ENCODE measurements at places on chromosomes 7 and 10.

- no peak for DNase-seq
Measured at GRCh38 chr7:132182992-132183391, 393.3 kb downstream of the PLXNA4 start.

GRCh38 chr7:73716318-73716890, 3.1 kb downstream of the STX1A start:
- DNase-seq = no peak

- no peak for DNase-seq
Measured at GRCh38 chr7:66297579-66297978, 92.4 kb downstream of the TPST1 start.

- no peak for DNase-seq
Measured at GRCh38 chr10:29925771-29926692, 133.4 kb downstream of the JCAD start.

DNA sequence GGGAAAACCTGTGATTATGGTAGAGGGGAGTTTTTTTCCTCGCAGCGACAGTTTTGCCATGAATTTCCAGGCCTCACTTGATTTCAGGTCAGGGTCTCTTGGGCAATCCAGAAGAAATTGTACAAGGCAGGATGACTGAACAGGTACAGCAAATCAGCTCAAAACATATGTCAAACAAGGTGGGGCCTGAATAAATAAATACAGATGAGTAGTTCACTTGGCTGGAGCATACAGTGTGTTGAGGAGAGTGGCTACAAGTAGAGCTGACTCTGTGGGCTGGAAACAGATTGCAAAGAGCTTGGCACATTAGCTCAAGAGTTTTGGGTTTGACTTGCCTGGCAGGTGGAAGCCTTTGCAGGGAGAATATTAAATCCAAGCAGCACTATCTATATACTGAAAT, 15.0 kb downstream of the GIMAP8 start:
- DNase-seq = no peak

- DNase-seq = no peak
Measured at GRCh38 chr10:78920011-78920410, 148.8 kb upstream of the ZMIZ1 start.

DNA sequence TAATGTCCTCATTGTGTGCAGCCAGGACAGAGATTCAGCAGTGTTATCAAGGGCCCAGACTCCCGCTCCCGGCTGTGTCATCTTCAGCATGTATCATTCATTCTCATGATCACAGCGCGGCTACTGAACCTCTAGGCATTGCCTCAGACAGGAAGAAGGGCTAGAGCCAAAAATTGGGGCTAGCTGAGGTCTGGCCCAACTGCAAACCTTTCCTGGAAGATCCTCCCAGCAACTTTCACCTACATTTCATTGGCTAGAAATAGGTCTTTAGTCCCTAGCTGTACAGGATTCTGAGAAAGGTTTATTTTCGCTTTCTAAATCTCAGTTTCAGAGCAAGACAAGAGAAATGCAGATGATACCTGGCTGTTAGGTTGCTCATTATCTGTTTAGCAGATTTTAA, 81.9 kb downstream of the CREM start:
- peak; percentile 30 for DNase-seq

DNA sequence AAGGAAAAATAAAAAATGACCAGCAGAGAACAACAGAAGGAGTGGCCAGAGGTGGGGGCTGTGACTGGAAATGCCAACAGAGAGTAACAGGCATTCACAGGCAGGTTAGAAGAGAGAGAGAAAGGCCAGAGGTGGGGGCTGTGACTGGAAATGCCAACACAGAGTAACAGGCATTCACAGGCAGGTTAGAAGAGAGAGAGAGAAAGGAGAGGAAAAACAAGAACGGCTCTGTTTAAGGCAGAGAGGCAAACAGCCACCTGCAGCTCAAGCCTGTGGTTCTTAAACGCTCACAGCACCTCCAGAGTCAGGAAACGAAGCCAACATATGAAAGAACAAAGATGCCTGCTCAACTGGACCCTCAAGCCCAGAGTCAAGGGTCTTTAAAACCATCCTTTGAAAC, 39.5 kb upstream of the DGKI start:
- no peak for DNase-seq

DNA sequence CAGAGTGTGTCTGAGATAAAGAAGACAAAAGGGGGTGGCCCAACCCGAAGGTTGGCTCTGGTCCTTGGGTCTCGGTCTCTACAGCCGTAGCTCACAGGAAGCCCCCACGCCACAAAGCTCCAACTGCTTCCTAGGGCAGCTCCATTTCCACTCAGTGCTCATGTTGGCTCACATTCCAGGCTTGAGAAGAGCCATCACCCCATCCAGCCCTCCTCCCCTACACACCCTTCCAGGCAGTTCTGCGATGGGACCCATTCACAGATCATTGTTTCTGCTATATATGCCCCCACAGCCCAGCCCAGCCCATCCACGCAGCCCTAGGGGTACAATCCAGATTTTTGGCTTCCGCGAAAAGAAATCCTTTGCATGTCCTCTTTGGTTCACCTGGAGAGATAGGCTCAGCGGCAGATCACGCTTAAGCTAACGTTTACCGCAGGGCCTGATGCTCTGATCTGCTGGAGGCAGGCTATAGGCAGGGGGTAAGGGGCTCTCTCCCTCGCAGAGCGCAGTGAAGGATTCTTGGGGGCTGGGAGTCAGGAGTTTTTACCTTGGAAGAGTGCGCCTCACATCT, 6.2 kb upstream of the HOXA11 start:
- no peak for DNase-seq

DNA sequence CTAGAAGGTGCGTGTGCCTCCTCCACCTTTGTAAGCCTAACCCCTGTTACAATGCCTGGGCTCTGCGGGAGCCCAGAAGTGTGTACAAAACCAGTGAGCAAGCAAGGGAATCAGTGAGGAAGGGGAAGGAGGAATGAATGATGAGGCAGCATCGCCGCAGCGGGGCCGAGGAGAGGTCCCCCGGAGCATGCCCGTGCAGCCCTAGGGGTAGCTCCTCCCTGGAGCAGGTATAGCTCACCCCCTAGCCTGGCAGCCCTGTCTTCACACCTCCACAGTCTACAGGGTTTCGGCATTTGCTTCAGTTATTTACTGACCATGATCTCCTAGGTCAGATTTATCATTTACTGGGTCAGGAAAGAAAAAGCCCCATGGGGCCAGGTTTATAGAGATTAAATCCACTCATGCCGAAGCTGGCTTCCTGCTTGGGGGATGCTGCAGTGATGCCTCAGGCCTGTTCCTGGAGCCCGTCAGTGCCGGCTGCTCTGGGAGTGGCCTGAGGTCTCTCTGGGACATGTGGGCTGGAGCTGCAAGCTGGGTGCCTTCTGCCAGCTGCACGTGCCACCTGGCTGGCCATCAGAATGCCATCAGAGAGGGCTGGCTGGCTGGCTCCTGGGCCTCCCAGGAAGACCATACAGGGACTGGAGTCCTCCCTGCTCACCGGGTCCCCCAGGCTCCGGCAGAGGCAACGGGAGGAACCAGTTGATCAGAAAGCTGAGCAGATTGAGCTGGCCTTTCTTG, 138.9 kb downstream of the GRK5 start:
- no peak for DNase-seq

DNA sequence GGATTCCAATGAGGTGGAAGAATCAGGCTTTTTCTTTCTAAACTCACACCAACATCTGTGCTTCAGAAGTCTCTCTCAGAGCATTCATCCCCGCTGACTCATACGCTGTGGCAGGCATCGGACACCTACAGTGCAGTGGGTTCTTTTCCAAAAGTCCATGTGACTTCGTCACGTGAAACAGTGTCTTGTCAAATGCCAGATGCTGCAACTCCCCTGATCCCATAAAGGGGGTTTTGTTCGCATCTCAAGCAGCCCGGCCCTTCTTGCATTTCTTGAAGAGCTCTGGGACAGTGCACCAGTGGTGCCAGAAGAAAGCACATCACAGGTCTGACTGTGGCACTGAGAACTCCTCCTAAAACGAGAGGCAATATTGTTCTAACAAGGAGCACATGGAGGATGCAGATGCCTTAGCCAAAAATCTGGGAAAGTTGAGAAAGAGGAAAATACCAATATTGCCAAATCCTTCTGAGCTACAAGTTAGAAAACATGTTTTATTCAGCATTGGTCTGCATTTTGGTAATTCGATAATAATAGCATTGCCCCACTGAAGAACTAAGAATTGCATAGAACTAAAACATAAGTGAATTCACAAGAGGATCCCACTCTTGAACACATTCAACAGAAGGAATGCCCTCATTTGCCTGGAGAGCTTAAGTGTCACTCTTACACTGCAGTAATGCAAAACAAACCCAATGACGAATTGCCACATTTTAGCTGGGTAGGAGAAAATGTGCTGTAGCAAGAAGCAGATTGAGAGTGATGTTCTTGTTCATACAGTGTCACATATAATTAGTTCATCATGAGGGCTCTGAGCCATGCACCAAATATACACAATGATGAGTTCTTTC, 204.4 kb downstream of the CXCL12 start:
- no peak for DNase-seq

DNA sequence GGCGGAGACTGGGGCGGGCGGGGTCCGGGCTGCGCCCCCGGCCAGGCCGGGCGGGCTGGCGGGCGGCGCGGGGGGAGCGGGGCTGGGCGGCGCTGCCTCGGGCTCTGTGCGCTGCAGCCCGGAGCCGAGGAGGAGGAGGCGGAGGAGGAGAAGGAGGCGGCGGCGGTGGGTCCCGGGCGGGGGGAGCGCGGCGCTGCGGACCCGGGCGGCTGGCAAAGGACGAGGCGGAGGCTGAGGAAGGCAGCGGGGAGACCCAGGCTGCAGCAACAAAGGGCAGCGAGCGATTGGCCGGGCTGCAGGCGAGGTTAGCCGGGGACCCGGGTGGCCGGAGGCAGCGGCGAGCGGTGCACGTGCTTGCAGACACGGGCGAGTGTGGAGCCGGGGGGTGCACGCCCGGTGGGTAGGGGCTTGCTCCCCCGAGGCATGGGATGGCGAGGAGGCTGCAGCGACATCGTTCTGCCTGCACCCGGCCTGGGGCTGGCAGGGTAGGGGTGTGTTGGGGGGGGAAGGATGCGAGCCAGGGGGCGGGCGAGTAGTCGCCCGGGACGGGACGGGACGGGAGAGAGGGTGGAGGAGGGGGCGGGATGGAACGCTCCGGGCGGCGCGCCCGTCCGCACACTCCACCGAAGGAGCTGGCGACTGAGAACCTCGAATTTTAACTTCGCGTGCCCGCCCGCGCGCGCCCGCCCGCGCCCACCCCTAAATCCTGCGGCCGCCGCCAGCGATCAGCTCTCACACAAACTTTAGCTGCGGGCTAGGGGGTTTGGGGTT, 844 bp upstream of the KAT6B start:
- peak; percentile 59 for DNase-seq

DNA sequence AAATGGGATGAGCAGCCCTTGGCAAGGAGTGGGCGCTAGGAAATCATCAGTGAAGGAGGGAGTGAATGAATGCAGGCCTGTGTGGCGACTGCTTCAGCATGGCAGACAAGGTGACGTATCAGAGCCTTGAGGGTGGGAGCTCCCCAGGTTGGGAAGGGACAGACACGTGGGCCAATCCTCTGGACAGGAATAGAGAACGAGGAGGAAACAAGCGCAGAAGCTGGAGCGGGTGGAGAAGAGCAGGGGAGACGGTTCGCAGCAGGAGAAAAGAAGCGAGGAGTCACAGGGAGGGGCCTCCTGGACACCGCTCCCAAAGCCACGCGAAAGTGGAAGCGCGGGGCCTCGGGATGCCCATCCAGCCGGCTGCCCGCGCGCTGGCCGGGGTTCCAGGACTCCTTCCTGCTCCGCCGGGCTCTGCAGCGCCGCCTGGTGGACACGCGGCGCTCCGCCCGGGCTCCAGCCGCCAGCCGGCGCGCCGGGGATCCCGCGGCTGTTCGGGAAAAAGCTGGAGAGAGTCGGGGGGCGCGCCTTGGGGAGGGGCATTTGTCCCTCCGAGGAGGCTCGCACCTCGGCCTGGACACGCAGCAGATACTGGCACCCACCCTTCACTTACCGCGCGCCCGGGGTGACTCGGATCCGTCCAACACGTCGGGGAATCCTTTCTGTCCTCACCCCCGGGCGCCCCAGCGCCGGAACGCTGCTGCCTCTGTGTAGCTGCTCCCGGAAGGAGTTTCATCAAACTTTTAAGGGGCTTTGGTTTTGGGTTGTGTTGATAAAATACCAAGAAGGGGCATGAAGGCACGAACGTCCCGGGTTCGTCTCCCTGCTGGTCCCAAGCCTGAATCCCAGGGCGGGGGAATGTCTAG, 6.3 kb downstream of the ZNF503 start:
- DNase-seq = no peak

GRCh38 chr7:128906766-128907559, 3.5 kb downstream of the KCP start:
- no peak for DNase-seq

GRCh38 chr7:127847641-127848040, 183.6 kb downstream of the LRRC4 start:
- no peak for DNase-seq

DNA sequence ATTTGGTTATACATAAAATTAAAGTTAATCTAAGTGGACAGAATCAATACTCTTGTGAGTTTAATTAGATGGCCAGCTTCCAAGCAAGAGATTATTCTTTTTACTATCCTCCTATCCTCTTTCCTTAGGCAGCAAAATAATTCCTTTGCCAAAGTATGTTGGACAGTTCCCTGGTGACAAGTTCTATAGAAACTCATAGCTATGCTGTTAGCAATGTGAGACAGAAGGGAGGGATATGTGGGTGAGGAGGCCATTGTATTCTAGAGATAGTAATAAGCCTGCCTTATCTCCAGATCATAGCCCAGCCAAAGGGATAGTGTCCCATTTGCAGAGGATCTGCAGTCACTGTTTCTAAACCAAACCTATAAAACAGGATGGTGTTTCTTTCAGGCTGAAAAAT, 181.6 kb upstream of the HDAC9 start:
- no peak for DNase-seq

DNA sequence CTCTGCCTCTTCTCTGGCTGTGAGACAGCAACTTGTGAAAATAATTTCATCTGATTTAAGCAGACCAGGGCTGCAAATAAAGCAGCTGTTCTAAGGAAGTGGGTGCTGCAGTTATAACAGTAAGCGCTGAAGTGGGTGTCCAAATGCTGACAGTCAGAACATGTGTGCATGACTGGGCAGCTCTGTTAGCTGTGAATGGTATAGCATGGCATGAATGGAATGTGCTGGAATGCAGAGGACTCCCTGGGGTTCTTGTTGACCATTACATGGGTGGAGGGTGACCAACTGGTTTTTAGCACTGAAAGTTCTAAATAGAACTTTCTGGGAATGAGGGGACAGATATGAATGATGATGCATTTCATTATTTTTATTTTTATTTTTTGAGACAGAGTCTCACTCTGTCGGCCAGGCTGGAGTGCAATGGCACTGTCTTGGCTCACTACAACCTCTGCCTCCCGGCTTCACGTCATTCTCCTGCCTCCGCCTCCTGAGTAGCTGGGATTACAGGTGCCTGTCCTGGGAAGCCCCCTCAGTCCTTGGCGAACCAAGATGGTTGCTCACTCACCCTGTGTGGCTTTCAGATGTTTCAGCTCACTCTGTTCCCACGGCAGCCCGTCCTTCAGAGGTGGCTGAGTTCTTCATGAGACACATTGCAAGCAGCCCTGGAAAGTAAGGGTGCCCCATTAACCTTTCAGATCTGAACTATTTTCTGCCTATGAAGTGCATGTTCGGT, 319.8 kb upstream of the PHYHIPL start:
- DNase-seq = no peak

Measured in activated naive CD4-positive, alpha-beta T cell treated with Interleukin-2 at 50 U/mL for 16 hours (primary cell).